ENCODE measurements at places on chromosomes 4 and X.

DNA sequence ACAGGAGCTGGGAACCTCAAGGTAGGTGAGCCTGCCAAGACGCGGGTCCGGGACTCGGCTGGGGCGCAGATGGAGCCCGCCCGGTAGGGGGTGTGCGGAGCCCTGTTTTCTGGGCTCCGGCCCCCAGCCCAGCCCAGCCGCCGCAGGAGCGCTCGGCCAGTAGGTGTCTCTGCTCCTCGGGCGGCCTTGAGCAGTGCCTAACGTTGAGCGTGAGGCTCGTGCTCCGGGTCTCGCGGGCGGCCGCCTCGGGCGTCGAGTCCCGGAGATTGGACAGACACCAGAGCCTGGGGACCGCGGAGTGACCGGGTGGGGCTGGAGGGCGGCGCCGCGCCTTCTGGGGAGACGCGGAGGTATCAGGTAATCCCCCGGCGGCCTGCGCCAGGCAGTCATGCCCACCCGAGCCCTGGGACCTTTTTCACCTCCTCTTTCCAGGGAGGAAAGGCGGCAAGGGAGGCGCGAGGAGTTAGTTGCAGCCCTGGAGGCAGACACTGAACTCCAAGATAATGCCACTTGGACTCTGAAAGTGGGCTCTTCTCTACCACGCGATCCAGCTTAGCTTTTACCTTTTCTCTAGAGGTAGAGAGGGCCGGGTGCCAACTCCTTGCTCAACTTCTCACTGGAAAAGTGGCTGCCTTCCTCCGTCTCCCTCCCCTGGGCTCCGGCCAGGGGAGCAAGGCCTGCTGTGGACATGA lies 14.5 kb upstream of the FGG start:
- DNase-seq = peak; percentile 78

DNA sequence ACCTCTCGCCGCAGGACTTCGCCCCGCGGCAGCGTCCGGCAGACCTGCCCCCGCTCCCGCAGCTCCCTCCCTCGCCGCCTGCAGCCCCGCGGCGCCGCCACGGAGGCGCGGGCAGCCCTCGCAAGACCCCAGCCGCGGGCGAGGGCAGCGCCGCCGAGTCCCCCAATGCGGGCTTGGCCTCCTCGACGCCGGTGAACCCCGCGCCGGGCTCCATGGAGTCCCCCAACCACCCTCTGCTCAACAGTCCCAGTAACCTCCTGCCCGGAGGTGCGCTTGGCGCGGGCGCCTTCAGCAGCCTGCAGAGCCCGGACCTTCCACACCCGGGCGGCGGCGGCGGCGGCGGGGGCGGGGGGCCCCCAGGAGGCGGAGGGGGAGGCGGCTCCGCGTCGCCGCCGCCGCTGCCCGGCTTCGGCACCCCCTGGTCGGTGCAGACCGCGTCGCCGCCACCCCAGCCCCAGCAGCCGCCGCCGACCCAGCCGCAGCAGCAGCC lies 1.2 kb downstream of the CPEB2 start:
- peak; percentile 62 for DNase-seq

DNA sequence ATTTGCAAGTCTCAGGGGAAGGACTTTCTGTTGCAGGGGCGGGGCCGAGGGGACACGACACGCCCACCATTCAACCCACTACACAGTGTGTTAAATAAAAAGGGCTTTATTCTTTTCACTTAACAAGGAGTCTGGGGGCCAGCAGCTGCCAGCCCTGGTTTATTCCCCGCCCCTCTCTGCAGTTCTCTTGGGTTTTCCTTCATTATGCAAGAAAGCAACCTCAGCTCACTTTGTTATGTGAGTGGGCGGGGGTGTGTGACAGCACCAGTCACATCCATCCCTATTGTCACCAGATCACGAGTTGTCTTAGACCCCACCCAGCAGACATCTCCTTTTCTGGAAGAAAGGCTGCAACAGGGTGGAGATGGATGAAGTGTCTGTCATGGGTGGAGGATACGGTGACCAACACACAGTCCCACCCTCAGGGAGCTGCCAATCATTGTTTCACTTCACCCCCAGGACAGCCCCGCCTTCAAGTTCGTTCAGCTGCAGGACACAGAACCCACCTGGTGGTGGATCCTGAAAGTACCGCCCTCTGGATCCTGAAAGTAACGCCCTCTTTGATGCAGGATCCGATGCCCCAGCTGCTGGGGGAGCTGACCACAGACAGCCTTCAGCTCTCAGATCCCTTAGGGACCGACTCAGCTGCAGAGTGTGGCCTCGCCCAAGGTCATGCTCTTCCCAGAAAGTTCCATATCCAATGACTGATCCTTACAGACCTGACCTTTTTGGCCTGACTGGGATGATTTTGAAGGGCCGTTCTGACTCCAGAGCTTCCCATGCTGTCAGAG lies 79.6 kb downstream of the SMIM20 start:
- no peak for DNase-seq

- DNase-seq = no peak
Observed at GRCh38 chr4:67765928-67766327, 11.7 kb upstream of the GNRHR start.

GRCh38 chr4:26723216-26723615 lies 137.4 kb upstream of the STIM2 start:
- no peak for DNase-seq

GRCh38 chr4:39664828-39665731 lies 26.4 kb upstream of the SMIM14 start:
- DNase-seq = no peak

GRCh38 chr4:150664935-150665334 lies 83.0 kb downstream of the MAB21L2 start:
- no peak for DNase-seq

DNA sequence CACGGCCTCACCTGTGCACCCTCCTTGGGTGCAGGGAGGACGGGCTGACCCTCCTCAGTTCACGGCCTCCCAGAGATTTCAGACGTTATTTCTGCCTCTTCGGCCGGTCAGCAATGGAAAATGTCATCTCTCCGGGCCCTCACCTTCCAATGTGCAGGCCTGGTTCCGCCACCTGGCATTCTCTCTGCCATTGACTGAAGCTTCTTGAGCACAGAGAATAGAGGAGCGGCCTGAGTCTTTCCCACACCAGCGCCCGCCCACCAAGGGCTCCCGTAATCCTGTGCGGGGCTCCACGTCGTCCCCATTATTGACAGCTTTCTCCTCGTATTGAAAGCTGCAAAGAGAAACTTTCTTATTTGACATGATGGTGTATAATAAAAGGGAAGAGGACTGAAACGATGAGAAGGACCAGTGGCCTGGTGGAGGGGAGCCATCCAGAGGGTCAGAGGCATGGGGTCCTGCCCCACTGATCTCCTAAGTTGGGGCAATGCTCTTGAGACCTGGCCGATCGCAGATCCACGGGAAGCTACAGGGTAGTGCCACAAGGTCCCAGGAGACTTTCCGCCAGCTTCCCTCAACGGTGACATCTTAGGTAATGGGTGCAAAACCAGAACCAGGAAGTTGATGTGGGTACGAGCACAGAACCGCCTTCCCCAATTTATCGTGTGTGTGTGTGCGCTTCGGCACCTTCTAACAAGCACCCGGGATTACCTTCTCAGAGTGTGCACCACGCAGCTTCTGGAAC lies 20.6 kb downstream of the HTRA3 start:
- DNase-seq = peak; percentile 32

- no peak for DNase-seq
Observed at GRCh38 chr4:16867827-16868226, 30.6 kb downstream of the LDB2 start.

- DNase-seq = no peak
Observed at GRCh38 chrX:121546317-121546716, 498.9 kb downstream of the GLUD2 start.

DNA sequence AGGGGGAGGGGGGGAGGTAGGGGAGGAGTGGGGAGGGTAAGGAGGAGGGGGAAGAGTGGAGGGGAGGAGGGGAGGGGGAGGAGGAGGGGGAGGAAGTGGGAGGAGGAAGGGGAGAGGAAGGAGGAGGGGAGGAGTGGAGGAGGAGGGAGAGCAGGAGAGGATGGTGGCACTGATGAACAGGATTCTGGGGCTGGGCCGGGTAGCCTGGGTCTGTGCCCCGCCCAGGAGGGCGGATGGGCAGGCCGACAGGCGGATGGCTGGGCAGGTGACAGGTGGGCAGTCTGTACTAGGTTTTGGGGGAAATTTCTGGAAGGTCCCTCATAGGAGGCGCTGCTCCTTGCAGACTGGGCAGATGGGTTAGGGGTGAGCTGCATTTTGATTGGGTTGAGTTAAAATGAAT lies 66.0 kb upstream of the ADRA2C start:
- DNase-seq = no peak

- DNase-seq = no peak
Observed at GRCh38 chr4:139208404-139208945, 31.5 kb upstream of the ELF2 start.

- DNase-seq = no peak
Observed at GRCh38 chr4:117560329-117560728, 474.0 kb upstream of the NDST3 start.

GRCh38 chr4:153204247-153204671 lies at the start of gene TRIM2:
Gene TRIM2, plus strand, starts transcription at chr4:153204443. Its CDS starts 88 bp downstream, at chr4:153204531.
- peak; percentile 59 for DNase-seq

- no peak for DNase-seq
Observed at GRCh38 chr4:98639523-98639922, 18.9 kb downstream of the TSPAN5 start.

GRCh38 chrX:119093991-119094735 lies 21.4 kb downstream of the CT47C1 start:
- DNase-seq = no peak

DNA sequence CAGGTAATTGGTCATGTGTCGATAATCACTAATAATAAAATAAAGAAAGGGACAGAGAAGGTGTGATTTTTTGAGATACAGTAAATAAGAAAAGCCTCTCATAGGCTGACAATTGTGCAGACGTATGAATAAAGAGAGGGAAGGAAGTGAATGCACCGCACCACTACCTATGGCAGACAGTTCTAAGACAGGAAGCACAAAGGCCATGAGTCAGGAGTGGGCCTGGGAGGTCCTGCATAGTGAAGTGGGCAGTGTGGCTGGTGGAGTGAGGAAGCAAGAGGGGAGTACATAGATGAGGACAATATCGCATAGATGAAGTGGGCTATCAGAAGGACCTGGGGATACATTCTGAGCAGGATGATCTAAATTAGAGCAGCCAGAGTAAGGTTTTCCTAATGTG lies 75.6 kb downstream of the BMP3 start:
- DNase-seq = no peak

DNA sequence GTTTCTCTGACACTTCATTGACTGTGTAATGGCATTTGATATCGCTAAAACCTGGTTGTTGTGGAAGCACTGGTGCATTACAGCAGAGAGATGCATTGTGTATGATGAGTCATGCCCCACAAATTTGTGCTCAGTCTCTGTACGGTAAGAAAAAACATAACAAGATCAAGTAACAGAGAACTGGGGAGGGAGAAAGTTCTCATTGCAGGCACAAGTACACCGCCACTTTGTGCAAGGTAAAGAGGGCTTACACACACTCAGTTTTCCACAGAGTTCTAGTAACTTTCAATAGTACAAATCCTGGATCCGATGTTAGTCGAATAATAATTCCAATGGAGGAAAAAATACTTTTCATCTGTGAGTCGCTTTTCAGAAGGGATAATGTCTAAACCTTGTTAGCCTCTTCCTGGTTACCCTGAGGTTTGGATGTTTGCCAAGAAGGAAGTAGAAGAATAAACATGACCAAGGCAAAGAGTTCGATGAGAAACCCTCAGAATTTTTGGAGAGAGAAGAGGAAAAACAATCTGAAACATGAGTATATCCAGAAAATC lies 512.5 kb upstream of the SLIT2 start:
- DNase-seq = no peak

- no peak for DNase-seq
Observed at GRCh38 chr4:149645790-149646189, 169.9 kb downstream of the IQCM start.

- DNase-seq = no peak
Observed at GRCh38 chr4:21893136-21893535, 55.4 kb downstream of the KCNIP4 start.

- no peak for DNase-seq
Observed at GRCh38 chr4:133355633-133356032, 206.5 kb downstream of the PCDH10 start.

DNA sequence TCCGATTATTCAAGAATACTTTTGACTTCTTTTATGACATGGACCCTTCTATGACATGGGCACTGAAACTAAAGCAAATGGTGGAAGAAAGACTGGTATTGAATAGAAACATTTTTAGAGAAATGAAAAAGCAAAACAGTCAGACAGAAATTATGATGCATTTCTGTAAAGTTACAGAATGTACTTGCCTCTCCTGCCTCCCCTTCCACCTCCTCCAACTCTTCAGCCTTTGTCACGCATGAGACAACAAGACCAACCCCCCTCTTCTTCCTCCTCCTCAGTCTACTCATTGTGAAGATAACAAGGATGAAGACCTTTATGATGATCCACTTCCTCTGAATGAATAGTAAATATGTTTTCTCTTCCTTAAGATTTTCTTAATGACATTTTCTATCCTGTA lies 46.3 kb upstream of the HUWE1 start:
- DNase-seq = no peak

GRCh38 chr4:68372588-68372987 lies 22.7 kb upstream of the YTHDC1 start:
- DNase-seq = no peak

GRCh38 chrX:12949927-12950656 lies 24.8 kb upstream of the TMSB4X start:
- DNase-seq = peak; percentile 73

GRCh38 chr4:126687655-126688358 lies 945.0 kb upstream of the INTU start:
- no peak for DNase-seq

DNA sequence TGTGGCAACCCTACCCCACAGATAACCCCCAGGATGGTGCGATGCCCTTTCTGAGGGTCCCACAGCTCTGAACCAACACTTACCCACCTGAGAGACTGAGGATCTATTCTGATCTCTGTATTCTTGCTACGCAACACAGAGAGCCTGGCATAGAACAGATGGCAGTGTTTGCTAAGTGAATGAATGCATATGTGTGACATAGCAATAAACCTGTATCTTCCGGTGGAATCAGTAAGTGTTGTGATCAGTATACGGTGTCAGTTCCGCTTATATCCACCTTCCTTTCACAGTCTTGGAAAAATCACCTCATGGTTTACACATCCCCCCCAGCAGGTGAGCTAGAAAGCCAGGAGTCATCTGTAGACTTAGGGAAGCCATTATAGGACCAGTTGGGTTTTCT lies 5.9 kb upstream of the HSD17B10 start:
- DNase-seq = no peak

- DNase-seq = no peak
Observed at GRCh38 chrX:118864063-118864635, 40.5 kb downstream of the ZCCHC12 start.

- DNase-seq = no peak
Observed at GRCh38 chrX:154719132-154719675, 31.7 kb downstream of the GAB3 start.

GRCh38 chr4:139605516-139605915 lies 49.5 kb upstream of the SETD7 start:
- no peak for DNase-seq

- no peak for DNase-seq
Observed at GRCh38 chr4:189613207-189613606, 327.5 kb upstream of the FRG1 start.

DNA sequence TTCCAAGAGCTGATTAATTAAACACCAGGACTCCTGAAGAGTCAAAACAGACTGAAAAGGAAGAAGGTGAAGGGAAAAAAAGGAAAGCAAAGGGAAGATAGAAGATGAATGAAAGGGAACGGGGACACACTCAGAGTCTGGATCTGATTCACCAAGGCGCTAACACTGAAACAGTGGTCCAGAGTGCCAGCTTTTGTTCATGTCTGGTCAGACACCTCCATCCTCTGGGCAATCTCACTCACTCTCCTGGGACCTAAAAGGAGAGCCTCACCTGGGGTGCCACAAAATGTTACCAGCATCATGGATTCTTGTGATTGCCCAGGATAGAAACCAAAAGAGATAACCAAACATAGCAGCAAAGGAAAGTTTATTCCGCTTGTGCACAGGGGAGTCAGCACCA lies 120.3 kb upstream of the AFF2 start:
- DNase-seq = no peak

GRCh38 chr4:150867148-150867547 lies 147.9 kb downstream of the LRBA start:
- DNase-seq = no peak

Data from right lobe of liver (tissue), 6 donors.